GM23338 (cell line): ENCODE measurements at places on chromosomes 5 and 9. TPM values are rescaled to one million over a fixed set of nuclear protein-coding genes. Genes with fewer than 3 reads are reported as not detected.

The EXOSC3 gene
- polyA plus RNA-seq = 143 and 149 TPM in 2 replicates

The PTBP3 gene
- 17.4 and 20.0 TPM in 2 replicates for polyA plus RNA-seq

The PCDHGB6 gene
- 1.6 and 2.8 TPM in 2 replicates for polyA plus RNA-seq

The NIPAL4 gene
- polyA plus RNA-seq = 0.10 TPM in 1 of 2 replicates, not detected in the other

The CDH10 gene
- polyA plus RNA-seq = not detected in 2 replicates

The NUTM2F gene
- 0.19 TPM in 1 of 2 replicates, not detected in the other for polyA plus RNA-seq

The EFCAB9 gene
- polyA plus RNA-seq = not detected in 2 replicates

DNA sequence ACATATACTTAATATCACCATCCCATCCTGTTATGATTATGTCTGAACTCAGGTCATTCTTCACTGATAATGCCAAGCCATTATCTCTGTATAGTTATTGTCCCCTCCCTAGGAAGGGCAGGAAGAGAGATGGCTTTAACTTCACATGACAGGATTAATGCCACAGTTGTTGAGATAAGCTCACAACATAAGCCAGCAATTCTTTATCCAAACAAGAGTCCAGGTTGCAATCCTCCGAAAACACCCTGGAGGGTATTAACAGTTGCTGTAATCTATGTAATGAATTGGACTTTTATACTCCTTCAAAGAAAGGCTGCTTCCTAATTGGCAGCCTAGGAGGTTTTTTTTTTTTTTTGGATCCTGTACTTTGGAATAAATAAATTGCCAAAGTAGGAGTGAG lies 779.4 kb downstream of the SEMA5A start:
- no peaks in the 10 kb centered on the region for H3K36me3 ChIP-seq
- DNase-seq = no peak
- H3K27me3 ChIP-seq = no peaks in the 10 kb centered on the region
- H3K4me1 ChIP-seq = no peaks in the 10 kb centered on the region

GRCh38 chr5:125484742-125485641 lies 738.6 kb upstream of the ZNF608 start:
- DNase-seq = peak; percentile 21
- peaks cover 22% of the 10 kb centered on the region for H3K4me1 ChIP-seq
- H3K27me3 ChIP-seq = no peaks in the 10 kb centered on the region
- no peak overlapping the region for H3K4me3 ChIP-seq
- H3K27ac ChIP-seq = peak overlapping the region; percentile 11; the same call in 1 of the 2 replicates

- H3K4me1 ChIP-seq = peaks cover 21% of the 10 kb centered on the region
- H3K27ac ChIP-seq = no peak overlapping the region
- DNase-seq = no peak
- H3K4me3 ChIP-seq = no peak overlapping the region
These were observed 122.4 kb upstream of the NMUR2 start for GRCh38 chr5:152527358-152528052.

DNA sequence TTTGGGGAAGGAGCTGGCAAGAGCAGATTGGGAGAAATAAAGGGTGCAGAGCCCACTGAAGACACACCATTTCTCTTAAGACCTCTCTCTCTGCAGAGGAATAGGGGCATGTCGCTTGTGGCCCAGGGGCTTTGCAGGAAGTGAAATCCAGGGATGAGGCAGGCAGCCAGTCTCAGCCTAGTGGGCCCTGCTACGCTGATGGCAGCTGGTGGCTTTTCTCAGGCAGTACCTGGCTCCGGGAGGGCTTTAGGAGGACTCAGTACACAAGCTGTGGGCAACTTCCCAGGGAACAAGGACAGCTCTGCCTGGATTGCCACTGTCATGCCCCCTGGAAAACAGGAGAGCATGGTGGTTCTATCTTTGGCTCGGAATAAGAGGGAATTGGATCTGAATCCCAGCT lies 76.2 kb upstream of the NEURL1B start:
- no peaks in the 10 kb centered on the region for H3K36me3 ChIP-seq
- no peak overlapping the region for H3K4me3 ChIP-seq
- no peak overlapping the region for H3K27ac ChIP-seq
- H3K27me3 ChIP-seq = no peaks in the 10 kb centered on the region
- H3K4me1 ChIP-seq = no peaks in the 10 kb centered on the region; the same call in 1 of the 2 replicates

GRCh38 chr9:108077556-108077955 lies 588.0 kb upstream of the KLF4 start:
- no peak for DNase-seq
- no peaks in the 10 kb centered on the region; the same call in 1 of the 2 replicates for H3K4me1 ChIP-seq
- H3K4me3 ChIP-seq = no peak overlapping the region
- no peak overlapping the region for H3K27ac ChIP-seq
- H3K36me3 ChIP-seq = no peaks in the 10 kb centered on the region
- H3K27me3 ChIP-seq = no peaks in the 10 kb centered on the region

DNA sequence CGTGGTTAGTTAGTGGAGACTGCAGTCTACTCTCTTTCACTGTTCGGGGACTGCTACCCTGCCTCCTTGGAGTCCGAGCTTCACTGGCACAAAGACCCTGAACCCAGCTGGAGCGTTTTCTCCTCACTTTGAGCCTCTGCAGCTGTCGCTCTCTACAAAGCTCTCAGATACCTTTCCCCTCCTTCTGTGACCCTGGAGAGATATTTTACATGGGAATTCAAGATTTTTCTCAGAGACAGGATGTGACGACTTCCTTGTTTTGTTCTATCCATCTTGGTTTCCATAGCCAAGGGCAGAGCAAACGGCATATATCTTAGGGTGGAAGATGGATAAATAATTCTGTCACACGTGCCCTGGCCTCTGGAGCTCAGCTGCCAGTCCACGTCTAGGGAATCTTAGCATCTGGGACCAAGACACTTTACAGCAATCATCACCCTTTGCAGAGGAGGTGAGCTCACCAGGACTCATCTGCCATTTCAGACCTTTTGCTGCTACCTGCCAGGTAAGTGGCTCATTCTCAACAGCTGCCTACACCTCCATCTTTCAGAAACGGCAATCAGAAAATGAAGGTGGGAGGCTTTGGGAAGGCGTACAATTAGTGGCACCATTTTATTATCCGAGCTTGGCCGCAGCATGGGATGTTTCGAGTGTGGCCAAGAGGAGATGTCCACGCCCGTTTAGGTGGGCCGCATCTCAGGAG lies at the start of gene BTNL9:
TSS of gene BTNL9 (plus strand) at position 336 of the 700 bp plus-strand sequence. CDS start 5,224 bp downstream, outside the sequence.
- H3K4me1 ChIP-seq = no peaks in the 10 kb centered on the region; the same call in 1 of the 2 replicates
- no peak for DNase-seq
- H3K4me3 ChIP-seq = no peak within 1 kb of the TSS
- H3K27me3 ChIP-seq = peaks cover 8% of the 10 kb centered on the region; the same call in 1 of the 2 replicates

DNA sequence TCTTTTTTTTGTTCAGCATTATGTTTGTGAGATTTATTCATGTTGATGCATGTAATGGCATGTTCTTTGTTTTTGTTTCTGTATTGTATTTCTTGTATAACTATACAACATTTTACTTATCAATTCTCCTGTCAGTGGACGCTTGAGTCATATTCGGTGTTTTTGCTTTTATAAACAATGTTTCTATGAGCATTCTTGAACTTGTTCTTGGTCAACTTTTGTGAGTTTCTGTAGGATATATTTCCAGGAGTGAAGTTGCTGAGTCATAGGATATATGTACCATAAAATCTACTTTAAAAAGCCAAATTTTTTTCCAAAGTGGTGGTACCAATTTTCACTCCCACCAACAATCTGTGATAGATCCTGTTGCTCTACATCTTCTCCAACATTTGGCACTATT lies 104.8 kb downstream of the VCAN start:
- no peak overlapping the region for H3K27ac ChIP-seq
- no peaks in the 10 kb centered on the region for H3K4me1 ChIP-seq
- H3K27me3 ChIP-seq = no peaks in the 10 kb centered on the region
- no peak overlapping the region for H3K4me3 ChIP-seq

- no peaks in the 10 kb centered on the region for H3K27me3 ChIP-seq
- H3K4me1 ChIP-seq = peaks cover 49% of the 10 kb centered on the region
- H3K27ac ChIP-seq = no peak overlapping the region
- no peak overlapping the region for H3K4me3 ChIP-seq
These were observed 9.1 kb downstream of the EPB41L4B start for GRCh38 chr9:109311731-109312130.

GRCh38 chr5:34806532-34806931 lies 32.4 kb upstream of the TTC23L start:
- peak; percentile 50 for DNase-seq
- H3K27ac ChIP-seq = peak overlapping the region; percentile 87
- peaks cover 29% of the 10 kb centered on the region for H3K36me3 ChIP-seq
- no peaks in the 10 kb centered on the region for H3K27me3 ChIP-seq
- peaks cover 18% of the 10 kb centered on the region for H3K4me1 ChIP-seq

DNA sequence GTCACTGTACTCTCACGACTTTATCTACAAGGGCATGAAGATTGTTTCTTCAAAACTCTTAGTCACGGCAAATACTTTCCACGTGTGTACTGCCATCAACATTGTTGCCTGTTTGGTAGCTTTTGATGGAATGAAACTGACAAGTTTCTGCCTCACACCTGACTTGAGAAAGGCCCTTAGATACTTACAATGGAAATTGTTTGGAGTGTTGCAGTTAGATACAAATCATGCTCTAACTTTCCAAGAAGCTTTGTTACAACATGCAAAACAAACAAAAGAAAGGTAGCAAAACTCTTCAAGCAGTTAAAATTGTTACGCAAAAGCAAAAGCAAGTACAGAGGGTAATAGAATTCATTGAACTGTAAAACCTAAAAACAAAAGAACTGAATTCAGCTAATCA lies 91.1 kb upstream of the TLE4 start:
- peaks cover 6% of the 10 kb centered on the region; the same call in 1 of the 2 replicates for H3K4me1 ChIP-seq
- H3K27me3 ChIP-seq = no peaks in the 10 kb centered on the region
- no peak for DNase-seq
- H3K27ac ChIP-seq = no peak overlapping the region
- H3K4me3 ChIP-seq = no peak overlapping the region
- H3K36me3 ChIP-seq = no peaks in the 10 kb centered on the region

DNA sequence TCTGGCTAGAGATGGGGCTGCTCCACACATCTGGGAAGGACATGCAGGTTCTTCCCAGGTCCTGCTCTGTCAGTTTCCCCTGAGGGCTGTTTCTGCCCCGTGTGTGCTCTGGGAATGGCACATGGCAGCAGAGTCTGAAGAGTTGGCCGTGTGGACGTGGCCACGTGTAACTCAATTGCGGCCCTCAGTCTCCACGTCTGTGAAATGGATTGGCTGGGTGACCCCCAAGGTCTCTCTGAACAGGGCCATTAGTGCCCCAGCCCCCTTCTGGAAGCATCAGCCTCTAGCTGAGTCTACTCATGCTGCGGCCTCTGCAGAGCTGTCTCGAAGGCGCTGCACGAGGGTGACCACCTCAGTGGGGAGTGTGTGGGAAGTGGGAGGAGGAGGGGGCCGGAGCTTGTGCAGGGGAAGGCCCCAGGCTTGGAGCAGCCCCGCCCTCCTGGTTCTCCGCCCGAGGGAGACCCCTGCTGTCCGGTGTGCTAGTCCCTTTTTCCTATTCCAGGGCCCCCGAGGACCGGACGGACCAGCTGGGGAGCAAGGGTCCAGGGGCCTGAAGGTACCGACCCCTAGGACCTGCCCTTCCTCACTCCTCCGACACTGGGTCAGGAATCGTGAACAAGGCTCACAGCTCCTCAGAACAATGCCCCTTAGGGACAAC lies 58.9 kb upstream of the ORM1 start:
- H3K36me3 ChIP-seq = no peaks in the 10 kb centered on the region
- H3K4me3 ChIP-seq = no peak overlapping the region
- DNase-seq = peak; percentile 52
- H3K27ac ChIP-seq = no peak overlapping the region
- H3K4me1 ChIP-seq = no peaks in the 10 kb centered on the region
- no peaks in the 10 kb centered on the region for H3K27me3 ChIP-seq

DNA sequence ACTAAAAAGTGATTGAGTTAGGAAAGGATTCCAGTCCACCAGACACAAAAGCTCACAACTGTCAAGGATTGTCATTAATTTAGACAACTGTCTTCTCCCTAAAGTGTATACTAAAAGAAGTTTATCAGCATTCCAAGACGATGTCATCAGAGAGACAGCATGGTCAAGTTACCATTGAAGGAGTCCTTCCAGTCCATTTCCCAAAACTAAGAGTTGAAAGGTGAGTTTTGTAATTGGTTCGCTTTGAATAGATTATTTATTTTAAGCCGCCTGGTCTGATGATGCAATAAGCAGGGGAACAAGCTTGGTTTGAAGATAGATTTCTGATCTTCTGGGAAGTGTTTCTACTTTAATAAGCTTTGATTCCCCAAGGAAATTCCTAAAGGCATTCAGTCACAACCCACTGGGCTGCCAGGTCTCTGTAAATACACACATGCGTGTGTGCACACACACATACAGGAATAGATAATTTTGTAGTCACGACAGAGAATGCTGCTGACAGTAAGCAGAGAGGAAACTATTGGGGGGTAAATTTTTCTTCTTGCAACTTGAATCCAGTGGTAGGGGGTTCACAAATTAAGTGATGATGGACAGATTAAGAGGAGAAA lies 234.8 kb downstream of the PIK3R1 start:
- no peaks in the 10 kb centered on the region for H3K27me3 ChIP-seq
- no peaks in the 10 kb centered on the region; the same call in 1 of the 2 replicates for H3K36me3 ChIP-seq
- no peak for DNase-seq
- no peaks in the 10 kb centered on the region for H3K4me1 ChIP-seq
- H3K4me3 ChIP-seq = no peak overlapping the region
- no peak overlapping the region for H3K27ac ChIP-seq

GRCh38 chr5:56233230-56233629 lies at the start of gene ANKRD55:
Gene ANKRD55, minus strand, starts transcription at chr5:56233330. Its CDS starts 417 bp downstream, at chr5:56232913.
- no peak within 1 kb of the TSS for H3K27ac ChIP-seq
- DNase-seq = no peak
- H3K4me3 ChIP-seq = no peak within 1 kb of the TSS
- peaks cover 11% of the 10 kb centered on the region for H3K4me1 ChIP-seq
- H3K27me3 ChIP-seq = no peaks in the 10 kb centered on the region

GRCh38 chr5:14842117-14842516 lies 29.5 kb downstream of the ANKH start:
- no peaks in the 10 kb centered on the region for H3K36me3 ChIP-seq
- no peak for DNase-seq
- H3K27ac ChIP-seq = no peak overlapping the region
- H3K4me3 ChIP-seq = no peak overlapping the region
- H3K27me3 ChIP-seq = no peaks in the 10 kb centered on the region
- no peaks in the 10 kb centered on the region for H3K4me1 ChIP-seq

GRCh38 chr5:96747720-96748119 lies 60.0 kb downstream of the ERAP1 start:
- DNase-seq = no peak
- H3K36me3 ChIP-seq = no peaks in the 10 kb centered on the region
- no peaks in the 10 kb centered on the region for H3K27me3 ChIP-seq

GRCh38 chr9:1049641-1050040 lies 516 bp upstream of the DMRT2 start:
- DNase-seq = no peak
- peak overlapping the region; percentile 38 for H3K4me3 ChIP-seq
- peaks cover 50% of the 10 kb centered on the region for H3K4me1 ChIP-seq
- peaks cover 98% of the 10 kb centered on the region for H3K27me3 ChIP-seq
- no peaks in the 10 kb centered on the region for H3K36me3 ChIP-seq
